NCI-H446 treated with DMSO at 0.1 percent for 48 hours (cell line): ENCODE measurements at places on chromosomes 3 and 15.

GRCh38 chr3:158565076-158565475, 5.9 kb upstream of the MLF1 start:
- no peak for DNase-seq

GRCh38 chr3:46501702-46502101, 3.9 kb downstream of the RTP3 start:
- no peak for DNase-seq

- DNase-seq, result no peak
Measured at GRCh38 chr3:1374471-1374870, 281.6 kb downstream of the CNTN6 start.

GRCh38 chr3:50395070-50395860, 35.9 kb upstream of the TMEM115 start:
- DNase-seq, result no peak

DNA sequence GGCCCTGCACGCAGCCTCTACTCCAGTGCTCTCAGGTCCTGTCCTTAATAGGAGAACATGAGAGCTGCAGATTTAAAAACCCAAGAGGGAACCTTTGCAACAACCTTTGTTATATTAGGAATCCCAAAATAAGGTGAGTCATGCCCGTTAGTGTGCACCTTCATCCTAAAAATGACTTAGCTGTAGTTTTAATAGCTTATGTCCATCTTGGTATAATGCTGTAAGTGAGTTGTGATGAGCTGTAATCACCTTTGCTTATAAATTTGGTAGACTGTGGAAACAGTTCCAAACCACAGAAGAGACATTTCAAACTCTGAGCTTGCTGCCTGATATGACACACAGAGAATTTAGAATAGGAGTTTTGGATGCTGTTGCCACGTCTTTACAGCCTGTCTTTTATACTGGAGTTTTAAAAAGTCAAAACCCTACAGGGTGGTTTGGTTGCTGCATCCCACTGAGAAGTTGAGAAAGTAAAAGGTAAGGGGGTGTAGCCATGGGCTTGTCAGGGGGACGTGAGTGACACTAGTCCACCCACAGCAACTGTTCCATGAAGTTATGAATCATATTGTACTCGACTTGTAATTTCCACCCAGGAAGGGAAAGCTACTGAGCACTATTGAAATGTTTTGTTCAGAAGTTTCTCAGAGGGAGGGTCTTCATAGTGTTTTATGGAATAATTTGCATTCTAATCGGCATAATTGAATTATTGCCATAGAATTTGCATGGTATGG, 27.4 kb upstream of the CD47 start:
- no peak for DNase-seq

DNA sequence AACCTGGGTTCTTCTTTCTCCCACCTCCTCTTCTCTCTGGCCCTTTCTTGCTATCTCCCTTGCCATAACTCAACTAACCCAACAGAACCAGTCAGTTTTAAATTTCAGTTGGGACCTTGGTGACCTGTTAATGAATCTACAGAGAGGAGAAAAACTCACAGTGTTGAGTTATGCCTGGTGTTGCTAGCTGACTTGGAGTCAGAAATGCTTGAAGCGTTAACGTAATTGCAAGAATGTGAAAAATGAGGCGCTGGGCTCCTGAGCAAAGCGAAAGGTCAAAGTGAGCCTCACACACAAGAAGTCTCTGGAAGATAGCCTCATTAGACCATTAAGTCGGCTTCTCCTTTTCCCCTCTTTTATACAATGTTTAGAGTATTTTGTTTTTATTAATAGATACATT, 18.4 kb downstream of the MEIS2 start:
- no peak for DNase-seq

GRCh38 chr15:42385206-42385979, 26.1 kb downstream of the CAPN3 start:
- DNase-seq, result no peak

GRCh38 chr3:31176045-31176444, 281.6 kb upstream of the GADL1 start:
- DNase-seq, result no peak

GRCh38 chr3:43153216-43154083, 47.6 kb upstream of the POMGNT2 start:
- peak; percentile 66 for DNase-seq
